ENCODE measurements at places on chromosomes 2 and 18.
A peak's percentile ranks its signal among the peaks of the same experiment; 100 is the strongest.

DNA sequence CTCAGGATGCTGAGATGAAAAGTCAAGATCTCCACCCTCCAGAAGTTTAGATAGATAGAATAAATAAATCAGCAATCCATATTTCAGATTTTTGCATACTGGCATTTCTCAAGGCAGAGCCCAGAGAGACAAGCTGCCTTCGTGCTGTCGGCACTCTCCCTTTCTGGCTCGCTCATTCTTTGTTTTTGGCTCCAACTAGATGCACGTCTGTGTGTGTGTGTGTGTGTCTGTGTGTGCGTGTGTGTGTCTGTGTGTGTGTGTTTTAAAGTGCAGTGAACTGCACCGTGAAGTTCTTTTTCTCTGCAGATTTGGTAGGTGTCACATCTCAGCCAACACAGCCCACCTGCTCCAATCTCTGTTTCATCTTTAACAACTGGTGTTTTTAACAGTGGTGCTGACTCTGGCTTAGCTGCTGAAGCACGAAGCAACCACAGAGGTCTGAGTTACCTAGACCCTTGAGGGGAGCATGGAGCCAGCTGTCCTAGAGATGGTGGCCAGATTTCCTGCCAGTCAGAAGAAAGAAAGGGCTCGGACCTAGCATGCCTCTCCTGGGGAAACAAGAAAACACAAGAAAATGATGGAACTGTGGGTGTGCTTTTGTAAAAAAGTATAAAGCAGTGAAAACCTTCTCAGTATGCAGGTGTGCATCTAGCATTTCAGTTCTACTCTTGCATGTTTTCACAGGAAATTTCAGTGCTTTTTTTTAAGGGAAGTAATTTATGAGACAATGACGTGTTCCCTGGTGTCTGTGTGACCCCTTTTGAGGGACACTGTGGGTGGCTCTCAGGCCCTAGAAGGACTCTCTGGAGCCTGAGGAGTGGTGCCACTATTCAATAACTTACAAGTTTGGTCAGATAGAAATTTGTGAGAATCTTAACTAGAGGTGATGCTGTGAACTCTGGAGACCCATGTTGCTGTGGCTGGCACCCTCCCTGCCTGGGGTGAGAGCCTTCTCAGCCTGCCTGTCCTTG lies 364.3 kb downstream of the RNF144A start:
- no peak for DNase-seq

- no peak for DNase-seq
Observed at GRCh38 chr2:230346465-230346864, 19.5 kb downstream of the SP140L start.

DNA sequence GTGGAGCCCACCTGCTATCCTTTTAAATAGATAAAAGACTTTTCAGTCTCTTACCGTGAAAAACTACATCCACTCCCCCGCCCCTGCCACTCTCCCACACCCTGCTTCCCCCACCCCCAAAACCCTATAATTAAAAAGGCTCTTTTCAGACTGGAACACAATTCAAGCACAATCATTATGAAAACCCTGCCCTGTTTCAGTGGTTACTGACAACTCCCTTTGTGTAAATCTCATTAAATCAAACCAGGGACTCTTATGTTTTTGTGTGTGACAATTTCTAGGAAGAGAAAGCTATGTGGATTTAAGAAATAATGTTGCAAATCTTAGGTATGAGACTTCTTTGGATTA lies 21.0 kb upstream of the ZNF532 start:
- no peak for DNase-seq

GRCh38 chr2:38523728-38524437 lies 78.8 kb downstream of the HNRNPLL start:
- DNase-seq, result peak; percentile 66

Measured in OCI-LY7 (cell line).